ENCODE measurements at places on chromosomes 3 and 15.
A peak's percentile ranks its signal among the peaks of the same experiment; 100 is the strongest.

- DNase-seq, result no peak
Observed at GRCh38 chr15:101501703-101502373, 12.3 kb upstream of the PCSK6 start.

GRCh38 chr3:114566162-114566755 is 272.4 kb downstream of the TIGIT start:
- no peak for DNase-seq

DNA sequence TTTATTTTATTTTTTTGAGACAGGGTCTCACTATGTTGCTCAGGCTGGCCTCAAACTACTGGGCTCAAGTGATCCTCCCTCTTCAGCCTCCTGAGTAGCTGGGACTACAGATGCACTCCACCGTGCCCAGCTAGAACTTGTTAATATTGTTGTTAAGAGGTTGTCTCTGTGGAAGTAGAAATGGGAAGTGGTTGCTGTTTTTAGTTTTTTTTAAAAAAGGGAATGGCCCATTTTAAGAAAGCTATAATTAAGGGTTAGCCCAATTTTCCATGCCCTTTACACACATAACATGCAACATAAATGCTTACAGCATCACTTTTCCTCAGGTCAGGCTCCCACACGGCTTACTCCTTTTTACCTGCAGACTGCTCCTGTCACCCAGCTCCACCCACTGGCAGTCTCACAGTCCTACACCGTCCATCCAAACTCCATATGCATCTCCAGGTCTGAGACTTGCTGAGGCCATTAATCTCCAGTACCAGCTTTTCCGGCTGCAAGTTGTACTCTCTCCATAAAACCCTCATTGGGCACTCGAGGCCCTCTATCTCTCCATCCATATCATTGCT is 19.8 kb downstream of the MORC1 start:
- no peak for DNase-seq

GRCh38 chr3:145089337-145089736 is 1071.6 kb downstream of the PLOD2 start:
- DNase-seq, result no peak

DNA sequence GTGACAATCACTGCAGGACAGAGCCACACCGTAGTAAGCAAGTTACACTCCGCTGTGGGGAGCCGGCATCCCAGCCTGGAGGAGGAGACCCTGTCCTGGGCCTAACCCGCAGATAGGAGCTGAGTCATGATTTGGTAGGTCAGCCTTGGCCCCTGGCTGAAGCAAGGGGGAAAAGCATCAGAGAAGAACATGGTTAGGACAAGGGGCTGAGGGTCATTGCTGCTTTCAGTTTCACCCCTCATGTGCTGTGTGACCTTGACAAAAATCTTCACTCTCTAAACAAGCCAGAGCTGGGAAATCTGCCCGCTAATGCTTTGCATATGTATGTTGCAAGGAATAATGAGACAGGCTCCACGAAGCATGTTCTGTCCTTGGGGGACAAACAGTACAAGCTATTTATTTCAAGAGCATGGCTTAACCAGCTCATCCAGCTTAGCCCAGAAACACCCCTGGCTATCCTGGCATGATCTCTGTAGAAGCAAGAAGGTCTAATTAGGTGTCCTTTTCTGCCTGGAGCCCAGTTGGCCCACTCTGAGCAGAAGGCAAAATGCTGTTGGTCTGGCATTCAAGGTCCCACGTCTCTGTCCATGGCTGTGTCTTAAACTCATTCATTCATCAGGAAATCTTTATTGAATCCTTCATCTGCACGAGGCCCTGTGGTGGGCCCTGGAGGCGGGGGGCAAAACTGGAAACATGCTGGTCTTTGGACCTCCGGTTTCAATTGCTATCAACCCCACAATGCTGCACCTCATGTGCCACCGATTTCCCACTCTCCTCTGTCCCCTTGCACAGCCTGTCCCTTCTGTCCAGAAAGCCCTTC is 221.3 kb upstream of the LYSMD4 start:
- DNase-seq, result no peak

DNA sequence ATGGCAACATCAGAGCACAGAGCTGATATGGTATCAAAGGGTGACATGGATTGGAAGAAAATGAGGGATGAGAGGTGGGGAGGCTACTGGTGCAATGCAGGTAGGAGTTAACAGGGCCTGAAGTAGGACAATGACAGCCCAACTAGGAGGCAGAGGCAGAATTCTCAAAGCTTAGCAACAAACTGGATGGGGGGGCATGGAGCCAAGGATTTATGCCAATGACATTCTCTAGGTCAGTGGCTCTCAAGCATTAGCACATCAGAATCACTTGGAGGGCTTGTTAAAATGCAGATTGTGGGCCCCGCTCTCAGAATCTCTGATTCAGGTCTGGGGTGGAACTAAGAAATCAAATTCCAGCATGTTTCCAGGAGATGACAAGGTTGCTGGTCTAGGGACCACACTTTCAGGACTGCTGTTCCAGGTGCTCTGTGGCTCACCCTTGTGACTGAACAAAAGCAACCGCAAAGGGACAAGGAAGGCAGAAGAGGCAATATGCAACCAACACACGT is 98.0 kb upstream of the TNIK start:
- DNase-seq, result no peak

- DNase-seq, result peak; percentile 65
Observed at GRCh38 chr3:116863822-116864589, 154.4 kb downstream of the TUSC7 start.

GRCh38 chr3:60756241-60757030 is 494.8 kb downstream of the FHIT start:
- DNase-seq, result no peak

DNA sequence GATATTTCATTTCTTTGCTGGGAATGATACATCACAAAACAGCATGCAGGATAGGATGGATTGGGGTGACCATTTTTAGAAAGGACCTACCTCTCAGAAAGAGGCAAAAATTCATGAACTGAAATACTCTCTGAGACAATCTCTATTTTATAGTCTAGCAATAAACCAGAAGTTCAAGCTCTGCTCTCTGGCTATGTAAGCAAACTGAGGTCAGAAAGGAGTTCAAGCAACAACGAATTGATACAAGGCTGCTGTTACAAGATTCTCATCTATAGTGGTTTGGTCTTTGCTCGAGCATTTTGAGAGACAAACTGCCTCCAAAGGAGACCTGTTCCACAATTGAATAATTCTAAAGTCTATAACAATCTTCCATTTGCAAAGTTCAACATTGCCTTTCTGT is 84.7 kb upstream of the GOLGA8J start:
- DNase-seq, result no peak

DNA sequence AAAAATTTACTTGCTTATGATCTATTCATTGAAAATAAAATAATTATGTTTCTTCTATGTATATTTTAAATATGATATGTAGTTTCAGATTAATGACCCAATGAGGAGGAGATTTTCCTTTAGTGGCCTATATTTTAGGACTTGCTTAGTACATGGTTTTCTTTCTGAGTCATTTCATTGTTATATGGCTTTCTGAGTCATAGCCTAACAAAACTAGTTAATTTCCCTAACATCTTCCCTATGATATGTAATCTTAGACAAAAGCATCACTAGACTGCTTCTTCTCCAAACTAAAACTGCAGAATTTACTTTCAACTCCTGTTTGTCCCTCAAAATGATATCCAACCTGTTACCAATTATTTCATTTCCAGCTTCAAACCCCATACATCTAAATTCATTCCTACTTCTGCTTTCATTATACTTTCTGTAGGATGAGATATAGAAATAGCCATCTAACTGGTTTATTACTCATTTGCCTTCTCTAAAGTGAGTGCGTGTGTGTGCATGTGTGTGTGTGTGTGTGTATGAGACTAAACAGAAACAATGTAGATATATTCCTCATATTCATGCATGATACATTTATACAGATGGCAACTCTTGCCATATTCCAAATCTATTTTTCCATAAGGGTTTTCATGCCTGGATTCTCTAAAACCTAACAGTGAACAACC is 915.0 kb upstream of the GBE1 start:
- DNase-seq, result no peak

GRCh38 chr15:52406601-52407000 is 111.0 kb upstream of the MYO5C start:
- no peak for DNase-seq

- DNase-seq, result no peak
Observed at GRCh38 chr3:179788996-179789395, 136.2 kb downstream of the USP13 start.

DNA sequence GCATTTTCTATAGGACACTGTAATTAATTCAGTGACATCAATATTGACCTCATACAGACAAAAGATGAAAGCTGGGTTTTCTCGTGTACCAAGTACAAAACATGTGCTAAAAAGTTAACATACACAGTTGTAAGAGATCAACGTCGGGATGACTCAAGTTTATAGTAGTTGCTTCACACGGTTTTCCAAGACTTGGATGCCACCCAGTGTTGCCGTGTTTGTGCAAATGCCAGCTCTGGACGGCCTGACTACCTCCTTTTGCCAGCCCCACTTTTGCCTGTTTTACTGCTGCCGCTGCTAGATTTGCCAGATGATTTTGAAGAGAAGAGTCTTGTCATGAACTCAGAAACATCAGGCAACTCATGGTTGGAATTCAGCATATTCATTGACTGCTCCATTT is 17.6 kb downstream of the EMC7 start:
- no peak for DNase-seq

GRCh38 chr3:118207271-118207670 is 827.4 kb downstream of the IGSF11 start:
- DNase-seq, result no peak

GRCh38 chr3:146561879-146562278 is 17.5 kb upstream of the PLSCR1 start:
- DNase-seq, result no peak

DNA sequence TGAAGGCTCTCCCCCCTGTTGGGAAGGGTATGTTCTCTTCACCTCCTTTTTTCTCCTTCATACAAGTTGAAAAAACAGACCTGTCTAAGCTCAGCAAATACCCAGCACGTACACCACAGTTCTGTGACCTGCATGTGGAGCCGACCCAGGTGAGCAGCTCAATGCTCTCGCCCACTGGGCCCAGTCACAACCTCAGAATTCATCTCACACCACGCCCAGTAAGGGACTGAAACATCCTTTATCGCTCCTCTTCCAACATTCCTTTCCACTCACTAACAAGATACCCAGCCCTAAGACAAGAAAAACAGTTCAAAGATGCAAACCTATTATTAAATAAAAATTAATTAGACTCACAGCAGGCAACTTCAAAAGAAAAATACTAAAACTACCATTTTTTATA is 68.9 kb downstream of the FOXP1 start:
- no peak for DNase-seq

DNA sequence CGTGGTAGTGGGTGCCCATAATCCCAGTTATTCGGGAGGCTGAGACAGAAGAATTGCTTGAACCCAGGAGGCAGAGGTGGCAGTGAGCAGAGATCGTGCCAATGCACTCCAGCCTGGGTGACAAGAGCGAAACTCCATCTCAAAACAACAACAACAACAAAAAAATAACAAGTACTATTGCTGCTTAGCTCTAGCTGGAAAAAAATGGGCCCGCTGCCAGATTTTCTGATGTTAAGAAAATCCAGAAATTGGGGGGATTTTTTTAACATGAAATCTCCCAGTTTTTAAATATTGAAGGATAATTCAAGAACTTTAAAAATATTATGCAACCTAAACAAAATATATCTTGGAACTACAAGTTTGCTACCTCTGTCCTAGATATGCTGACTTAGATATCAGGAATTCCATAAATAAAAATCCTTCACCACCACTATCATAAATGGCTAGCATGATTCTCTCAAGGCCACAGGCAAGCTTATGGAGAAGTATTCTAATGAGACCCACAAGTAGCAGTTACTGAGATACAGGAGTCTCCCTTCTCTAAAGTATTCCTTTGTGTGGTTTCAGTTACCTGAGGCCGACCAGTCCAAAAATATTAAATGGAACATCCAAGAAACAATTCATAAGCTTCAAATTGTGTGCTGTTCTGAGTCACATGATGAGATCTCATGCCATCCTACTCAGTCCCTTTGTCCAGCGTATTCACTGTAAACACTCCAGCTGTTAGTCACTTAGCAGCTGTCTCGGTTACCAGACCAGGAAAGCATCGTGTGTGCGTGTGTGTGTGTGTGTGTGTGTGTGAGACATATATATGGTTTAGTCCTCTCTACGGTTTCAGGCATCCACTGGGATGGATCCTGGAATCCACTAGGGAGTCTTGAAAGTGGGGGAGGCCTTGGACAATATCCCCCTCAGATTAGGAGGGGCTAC is 277.2 kb downstream of the TBL1XR1 start:
- peak; percentile 97 for DNase-seq

GRCh38 chr3:32430900-32431299 is 39.2 kb downstream of the CMTM7 start:
- no peak for DNase-seq

DNA sequence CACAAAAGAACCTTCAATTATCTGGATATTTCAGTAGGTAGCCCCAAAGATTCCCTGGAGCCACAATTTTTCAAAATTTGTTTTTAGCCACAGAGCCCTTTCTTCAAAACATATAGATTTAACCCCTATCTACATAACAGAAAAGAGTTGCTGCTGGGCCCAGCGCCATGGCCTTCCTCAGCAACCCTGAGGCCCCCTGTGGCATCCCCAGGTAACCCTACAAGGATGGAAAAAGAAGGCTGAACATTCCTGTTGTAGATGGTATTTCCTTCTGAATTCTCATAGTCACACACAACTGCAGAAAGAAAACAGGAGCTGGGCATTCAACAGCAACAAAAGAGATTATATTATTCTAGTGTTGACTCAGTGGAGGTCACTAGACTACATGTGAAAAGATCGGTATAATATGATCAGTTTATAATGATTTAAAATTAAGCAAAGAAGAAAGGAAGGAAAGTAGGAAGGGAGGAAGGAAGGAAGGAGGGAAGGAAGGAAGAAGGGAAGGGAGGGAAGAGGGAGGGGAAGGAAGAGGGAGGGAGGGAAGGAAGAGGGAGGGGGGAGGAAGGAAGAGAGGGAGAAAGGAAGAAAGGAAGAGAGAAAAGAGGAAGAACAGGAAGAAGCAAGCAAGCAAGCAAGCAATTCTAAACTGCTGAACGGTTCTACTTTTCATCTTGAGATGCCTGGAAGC is 342.5 kb upstream of the NR2F2 start:
- no peak for DNase-seq

DNA sequence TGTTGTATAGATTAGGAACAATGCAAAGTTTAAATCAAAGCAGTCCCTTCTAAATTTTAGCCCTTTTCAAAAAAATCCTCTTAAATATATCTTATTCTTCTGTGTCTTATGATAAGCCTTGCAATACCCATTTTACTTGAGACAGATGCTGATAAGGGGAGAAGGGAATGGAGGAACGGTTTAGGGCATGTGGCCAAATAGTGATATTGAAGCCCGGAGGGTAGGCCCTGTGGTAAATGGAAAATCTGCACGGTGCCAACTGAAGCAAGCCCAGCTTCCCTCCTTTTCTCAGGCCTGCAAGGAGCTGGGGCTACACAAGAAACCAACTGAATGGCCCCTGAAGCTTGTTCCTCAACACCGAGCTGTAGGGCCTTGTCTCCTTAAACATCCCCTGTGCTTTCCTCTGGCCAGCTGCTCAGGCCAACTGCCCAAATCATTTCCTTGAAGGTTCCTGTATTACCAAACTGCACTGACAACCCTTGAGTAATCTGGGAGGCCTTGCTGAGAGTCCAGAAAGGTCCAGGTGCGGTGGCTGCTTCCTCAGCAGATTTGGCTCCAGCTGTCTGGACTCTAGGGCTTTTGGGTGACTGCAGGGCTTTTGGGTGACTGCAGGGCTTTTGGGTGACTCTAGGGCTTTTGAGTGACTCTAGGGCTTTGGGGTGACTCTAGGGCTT is 67.2 kb downstream of the NCEH1 start:
- DNase-seq, result no peak

Data from DMS153 (cell line).